ENCODE measurements at places on chromosomes 1 and 21.

DNA sequence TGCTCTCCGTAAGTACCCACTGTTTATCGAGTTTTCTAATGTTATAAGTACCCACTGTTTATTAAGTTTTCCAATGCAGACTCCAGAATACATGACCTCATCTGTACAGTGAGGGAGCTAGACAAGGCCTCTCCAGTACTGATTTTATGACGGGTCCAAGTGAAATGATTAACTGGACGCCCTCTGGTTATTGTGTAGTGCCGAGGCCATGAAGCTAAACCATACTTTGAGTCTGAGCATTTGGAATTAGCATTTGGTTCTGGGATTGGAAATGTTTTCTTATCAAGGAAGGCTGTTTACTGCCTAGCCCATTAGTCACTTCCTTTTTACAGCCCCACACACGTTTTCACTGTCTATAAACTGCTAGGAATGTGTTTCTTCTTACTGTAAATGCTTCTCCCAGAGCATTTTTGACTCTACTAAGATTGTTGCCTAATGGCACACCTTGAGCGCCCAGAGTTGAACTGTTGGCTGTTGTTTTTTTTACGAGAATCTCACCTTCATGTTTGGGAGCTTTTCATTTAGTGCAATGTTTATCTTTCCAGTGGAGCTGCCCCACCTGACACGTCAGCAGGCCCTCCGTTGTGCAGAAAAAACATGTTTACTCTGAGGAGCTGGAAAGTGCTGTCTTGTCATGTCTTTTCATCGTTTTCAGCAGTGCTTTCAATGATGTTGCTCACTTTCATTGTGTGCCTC, 26.9 kb downstream of the SPATA46 start:
- DNase-seq = no peak

DNA sequence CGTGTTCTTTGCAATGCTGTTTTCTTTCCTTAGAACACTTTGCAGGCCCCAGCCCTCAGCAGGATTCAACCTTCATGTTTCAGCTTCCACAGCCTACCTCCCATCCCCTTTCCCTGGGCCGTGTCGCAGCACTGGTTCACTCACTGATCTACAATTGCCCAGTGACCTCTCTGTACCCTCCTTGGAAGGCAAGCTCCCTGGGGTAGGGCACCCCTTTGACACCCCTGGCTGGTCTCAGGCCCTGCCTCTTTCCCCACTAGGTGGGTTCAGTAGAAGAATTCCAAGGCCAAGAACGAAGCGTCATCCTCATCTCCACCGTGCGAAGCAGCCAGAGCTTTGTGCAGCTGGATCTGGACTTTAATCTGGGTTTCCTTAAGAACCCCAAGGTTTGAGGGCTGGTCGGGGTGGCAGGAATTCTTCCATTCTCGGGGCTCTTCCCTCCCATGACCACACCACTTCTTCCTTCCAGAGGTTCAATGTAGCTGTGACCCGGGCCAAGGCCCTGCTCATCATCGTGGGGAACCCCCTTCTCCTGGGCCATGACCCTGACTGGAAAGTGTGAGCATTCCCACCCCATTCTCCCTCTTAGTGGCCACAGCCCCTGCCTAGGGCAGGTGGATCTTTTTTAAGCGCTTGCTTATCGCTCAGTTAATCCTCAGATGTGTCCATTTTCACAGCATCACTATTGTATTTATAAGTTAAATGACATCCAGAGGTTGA, 7.3 kb downstream of the RHOC start:
- DNase-seq = no peak

DNA sequence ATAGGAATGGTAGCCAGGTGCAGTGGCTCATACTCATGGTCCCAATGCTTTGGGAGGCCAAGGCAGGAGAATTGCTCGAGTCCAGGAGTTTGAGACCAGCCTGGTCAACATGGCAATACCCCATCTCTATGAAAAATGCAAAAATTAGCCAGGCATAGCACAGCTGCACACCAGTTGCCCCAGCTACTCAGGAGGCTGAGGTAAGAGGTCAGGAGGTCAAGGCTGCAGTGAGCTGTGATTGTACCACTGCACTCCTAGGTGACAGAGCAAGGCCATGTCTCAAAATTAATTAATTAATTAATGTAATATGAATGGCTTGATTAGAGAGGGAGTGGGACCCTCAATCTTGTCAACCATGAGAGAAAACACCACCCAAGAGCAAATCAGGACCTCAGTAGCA, 198.7 kb upstream of the DUSP10 start:
- no peak for DNase-seq

DNA sequence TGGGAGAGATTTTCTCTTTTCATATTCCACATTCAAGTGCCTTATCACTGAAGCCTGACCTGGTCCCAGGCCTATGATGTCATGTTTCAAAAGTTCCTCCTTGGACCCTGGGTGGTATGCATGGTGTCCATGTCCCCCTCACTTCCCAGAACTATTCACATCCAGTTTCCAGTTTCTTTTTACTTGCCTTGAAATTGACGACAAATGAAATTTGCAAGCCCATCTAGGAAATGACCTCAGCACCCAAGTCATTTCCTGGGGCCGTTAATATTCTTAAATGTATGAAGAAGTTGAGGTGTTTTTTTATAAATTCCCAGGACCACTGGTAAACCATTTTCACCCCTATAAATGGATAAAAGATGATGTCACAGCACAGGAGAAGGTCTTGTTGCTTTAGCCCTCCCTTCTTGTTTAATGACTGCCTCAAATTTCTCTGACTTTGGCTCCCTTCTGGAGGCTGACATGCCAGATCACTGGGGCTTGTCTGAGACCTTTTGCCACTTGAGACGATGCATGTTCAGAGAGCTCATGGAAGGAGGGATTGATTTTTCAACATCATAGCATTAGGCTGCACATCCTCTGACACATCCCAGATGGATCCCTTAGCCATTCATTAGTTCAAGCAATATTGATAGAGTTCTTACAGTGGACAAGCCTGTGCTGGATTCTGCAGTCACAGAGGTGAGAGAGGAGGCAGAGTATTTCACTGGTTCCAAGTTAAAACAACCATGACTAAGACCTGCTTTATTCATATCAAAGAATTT, 221.3 kb downstream of the PLPP3 start:
- DNase-seq = no peak

GRCh38 chr1:15258833-15259621, 12.0 kb downstream of the FHAD1 start:
- no peak for DNase-seq

GRCh38 chr1:191641420-191642260, 516.6 kb upstream of the RGS18 start:
- no peak for DNase-seq

DNA sequence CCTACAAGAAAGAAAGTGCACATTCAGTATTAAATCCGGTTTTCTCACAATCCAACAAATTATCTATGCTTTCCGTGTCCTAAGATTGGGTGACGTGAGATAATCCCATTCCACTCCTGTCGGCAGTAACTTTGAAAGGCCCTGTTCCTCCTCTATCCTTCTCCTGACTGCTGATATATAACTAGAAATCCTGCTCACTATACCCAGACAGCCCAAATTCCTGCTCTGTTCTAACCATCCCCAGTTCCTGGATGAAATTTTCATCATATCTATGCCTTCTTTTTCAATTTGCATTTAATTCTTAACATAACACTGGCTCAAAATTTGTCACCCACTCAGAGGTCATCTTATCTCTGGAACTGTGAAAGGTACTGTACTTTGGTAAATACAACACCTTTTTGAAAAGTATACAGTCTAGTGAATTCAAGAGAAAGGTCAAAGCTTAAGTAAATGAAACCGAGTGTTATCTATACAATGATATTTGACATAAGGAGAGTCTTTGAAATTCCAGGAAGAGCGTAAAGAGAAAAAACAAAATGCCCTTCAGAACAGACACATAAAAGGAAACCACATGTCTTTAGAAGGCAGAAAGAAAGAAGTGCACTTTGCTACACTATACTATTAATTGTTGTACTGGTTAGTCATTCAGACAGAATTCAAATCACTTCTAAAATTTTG, 200.5 kb upstream of the NEGR1 start:
- no peak for DNase-seq

DNA sequence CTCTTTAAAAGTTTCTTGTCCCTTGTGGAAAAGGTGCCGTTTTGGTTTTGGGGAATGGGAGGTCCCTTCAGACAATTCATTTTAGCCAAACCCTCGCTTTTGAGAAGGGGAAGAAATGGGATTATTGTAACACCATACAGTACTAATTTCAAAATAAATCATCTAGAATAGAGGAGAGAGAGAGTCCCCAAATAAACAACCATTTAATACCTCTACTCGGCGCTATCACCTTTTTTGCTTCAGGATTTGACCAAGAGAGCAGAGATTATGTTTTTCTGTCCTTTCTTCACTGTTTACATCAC, 770 bp upstream of the RC3H1 start:
- no peak for DNase-seq

GRCh38 chr1:22788254-22788661, 77.6 kb downstream of the EPHB2 start:
- no peak for DNase-seq

DNA sequence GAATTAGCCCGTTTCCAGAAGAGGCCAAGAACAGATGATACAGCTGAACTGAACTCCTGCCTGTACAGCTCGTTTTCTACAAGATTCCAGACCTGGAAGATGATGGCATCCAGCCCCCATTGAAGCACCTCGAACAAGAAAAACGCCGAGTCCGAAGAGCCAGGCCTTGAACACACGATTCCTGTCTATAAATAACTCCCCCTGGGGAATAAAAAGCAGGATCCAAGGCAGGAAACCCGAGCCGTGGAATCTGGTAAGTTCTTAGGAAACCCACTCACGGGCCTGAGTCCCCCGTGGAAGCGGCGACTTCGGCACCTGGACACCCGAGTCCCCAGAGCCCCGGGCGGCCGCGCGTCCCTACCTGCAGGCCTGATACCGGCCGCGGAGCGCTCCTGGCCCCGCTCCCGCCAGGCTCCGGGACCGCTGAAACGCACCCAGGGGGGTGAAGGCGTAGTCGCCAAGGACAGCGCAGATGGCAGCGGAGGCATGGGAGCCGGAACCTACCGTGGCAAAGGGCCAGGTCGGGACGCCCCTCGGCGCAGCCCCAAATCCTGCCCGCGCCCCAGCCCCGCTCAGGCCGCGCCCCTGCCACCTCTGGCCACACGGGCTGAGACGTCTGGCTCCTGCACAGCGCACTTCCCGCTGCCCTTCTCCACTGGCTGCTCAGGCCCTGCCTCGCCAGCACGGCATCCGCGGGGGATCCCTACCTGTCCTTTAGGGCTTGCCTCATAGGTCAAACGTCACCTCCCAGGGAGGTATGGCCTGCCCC, 14.0 kb upstream of the HLCS start:
- peak; percentile 24 for DNase-seq

DNA sequence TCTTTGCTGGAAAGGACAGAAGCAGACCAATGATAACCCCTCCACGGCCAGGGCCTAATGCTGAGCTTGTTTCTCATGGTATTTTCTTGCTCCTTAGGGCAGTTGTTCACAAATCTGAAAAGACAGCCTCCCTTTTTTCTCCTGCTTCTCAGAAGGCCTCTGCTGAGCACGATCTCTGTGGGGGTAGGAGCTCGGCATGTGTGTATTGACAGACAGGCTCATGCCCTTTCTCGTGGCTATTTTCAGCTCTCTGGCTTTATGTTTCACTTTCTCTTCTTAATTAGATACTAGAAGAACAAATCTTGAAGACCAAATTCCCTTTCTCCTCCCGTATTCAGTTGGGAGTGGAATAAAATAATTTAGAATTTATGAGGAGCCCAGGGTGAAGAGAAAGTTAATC, 768 bp upstream of the RIIAD1 start:
- no peak for DNase-seq

- DNase-seq = no peak
These were observed 402.1 kb upstream of the B3GALT2 start for GRCh38 chr1:193588311-193589082.

DNA sequence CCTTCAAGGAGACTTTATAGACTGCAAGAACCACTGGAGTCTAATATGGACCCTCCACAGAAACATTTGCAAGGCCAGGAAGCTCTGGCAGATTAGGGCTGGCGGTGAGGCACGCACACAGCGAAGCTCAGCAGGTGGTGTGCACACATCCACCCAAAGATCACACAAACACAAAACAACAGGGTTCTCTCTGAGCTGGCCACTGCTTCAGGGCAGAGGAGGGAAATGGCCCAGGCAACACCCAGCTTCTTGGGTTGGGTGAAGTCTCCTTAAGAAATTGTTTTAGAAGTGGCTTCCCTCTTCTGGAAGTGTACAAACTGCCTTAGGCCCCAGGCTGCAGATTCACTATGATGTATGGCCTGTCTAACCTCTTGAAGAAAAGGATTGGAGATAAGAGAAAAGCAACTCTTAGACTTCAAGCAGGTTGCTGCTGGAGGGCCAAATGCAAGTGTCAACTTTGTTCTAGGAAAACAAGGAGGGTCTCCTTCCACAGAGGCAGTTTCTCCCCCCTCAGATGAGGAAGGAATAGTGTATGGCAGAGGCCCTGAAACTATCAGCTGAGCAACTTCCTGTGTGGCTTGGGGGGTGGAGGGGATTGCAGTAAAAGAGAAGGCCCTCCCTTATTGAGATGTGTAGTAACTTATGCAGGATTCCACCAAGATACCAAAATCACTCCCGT, 2.0 kb downstream of the RCSD1 start:
- peak; percentile 51 for DNase-seq

DNA sequence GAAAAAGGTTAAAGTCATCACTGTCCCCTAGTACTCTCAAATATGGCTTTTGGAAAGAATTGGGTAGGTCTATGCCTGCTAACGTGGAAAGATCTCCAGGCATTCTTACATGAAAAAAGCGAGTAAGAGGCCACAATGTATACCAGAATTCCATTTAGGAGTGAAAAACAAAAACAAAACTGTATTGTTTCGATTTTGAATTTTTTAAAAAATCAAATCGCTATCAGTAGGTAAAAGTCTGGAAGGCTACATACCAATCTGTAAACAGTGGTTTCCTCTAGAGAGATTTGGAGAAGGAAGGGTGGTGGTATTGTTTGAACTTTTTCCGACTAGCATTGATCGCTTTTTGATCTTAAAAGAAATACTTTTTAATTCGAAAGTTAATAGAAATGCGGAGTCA, 55.9 kb downstream of the RRAGC start:
- no peak for DNase-seq

GRCh38 chr1:230636575-230637148, 5.6 kb upstream of the COG2 start:
- peak; percentile 22 for DNase-seq

DNA sequence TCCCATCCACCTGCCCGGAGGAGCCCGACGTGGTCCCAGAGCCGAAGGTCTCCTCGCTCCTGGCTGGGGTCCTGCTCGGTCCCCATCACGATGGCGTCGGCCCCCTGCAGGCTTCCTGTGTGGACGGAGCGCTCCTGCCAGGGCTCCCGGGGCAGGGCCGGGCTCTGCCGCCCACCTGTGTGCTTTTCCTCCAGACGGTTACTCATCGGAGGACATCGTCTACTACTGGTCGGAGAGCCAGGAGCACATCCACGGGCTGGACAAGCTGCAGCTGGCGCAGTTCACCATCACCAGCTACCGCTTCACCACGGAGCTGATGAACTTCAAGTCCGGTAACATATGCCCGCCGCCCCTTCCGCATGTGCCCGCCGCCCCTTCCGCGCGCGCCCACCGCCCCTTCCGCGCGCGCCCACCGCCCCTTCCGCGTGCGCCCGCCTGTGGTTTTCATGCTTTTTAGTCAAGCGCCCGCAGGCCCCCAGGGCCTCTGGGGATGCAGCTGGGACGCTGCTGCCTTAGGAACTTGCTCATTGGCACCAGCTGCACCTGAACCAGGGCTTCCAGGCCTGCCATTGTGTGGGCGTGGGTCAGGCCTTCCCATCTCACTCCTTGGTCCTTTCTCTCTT, 8.9 kb downstream of the GABRD start:
- DNase-seq = no peak
